ENCODE measurements at places on chromosomes 3 and 15. TPM values are rescaled to one million over a fixed set of nuclear protein-coding genes. Genes with fewer than 3 reads are reported as not detected.

The MYZAP gene
- total RNA-seq = 3.7 TPM

The TMEM158 gene
- total RNA-seq = 6.5 TPM

The NPAP1 gene
- not detected for total RNA-seq

The OR5K2 gene
- not detected for total RNA-seq

The SENP8 gene
- 2.4 TPM for total RNA-seq

The CFAP91 gene
- 17.3 TPM for total RNA-seq

The GOLGA8R gene
- 15.6 TPM for total RNA-seq

The GABRB3 gene
- total RNA-seq = 4.5 TPM

The AMOTL2 gene
- total RNA-seq = 158 TPM

The SLC7A14 gene
- total RNA-seq = 0.04 TPM

The CA12 gene
- total RNA-seq = 4.0 TPM

The CELSR3 gene
- 1.5 TPM for total RNA-seq

The NR1I2 gene
- not detected for total RNA-seq

The SERINC4 gene
- total RNA-seq = 0.31 TPM

The ROBO2 gene
- 1.6 TPM for total RNA-seq

GRCh38 chr3:150365132-150365604 lies 42.9 kb upstream of the TSC22D2 start:
- no peak for DNase-seq

GRCh38 chr15:35479423-35479822 lies 66.5 kb downstream of the DPH6 start:
- DNase-seq = no peak

DNA sequence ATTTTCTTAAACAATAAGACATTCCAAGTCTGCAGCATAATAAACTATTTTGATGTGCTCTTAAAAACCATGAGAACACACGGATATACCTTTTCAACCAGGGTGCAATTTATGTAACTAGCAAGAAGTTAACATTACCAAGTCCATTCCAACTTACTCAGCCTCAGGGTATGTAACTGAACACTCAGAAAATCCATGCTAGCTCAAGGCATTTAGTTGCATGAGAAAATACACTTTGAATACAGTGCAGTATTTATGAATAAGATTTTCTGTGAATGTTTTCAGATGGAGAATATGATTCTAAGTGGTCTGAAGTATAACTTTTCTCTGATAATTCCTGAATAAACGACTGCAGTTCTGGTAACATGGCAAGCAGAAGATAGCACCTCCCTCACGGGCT lies 124.3 kb downstream of the SNRK start:
- no peak for DNase-seq

DNA sequence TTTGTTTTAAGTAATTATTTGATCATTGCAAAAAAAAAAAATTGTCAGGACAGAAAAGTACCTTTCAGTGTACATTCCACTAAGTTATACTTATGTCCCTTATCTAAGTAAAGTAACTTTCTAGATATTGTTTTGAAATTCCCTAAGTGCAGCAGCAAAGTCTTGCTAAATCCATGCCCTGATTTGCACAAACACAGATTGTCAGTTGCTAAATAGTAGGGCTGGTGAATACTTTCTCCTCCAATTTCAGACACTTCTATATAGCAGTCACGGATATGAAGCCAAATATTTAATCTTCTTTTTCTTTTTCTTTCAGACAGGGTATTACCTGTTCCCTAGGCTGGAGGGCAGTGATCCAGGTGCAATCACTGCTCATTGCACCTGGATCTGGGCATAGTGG lies 12.9 kb downstream of the LRRC2 start:
- no peak for DNase-seq

- no peak for DNase-seq
These were observed 195.1 kb downstream of the DTWD1 start for GRCh38 chr15:49815950-49816349.

DNA sequence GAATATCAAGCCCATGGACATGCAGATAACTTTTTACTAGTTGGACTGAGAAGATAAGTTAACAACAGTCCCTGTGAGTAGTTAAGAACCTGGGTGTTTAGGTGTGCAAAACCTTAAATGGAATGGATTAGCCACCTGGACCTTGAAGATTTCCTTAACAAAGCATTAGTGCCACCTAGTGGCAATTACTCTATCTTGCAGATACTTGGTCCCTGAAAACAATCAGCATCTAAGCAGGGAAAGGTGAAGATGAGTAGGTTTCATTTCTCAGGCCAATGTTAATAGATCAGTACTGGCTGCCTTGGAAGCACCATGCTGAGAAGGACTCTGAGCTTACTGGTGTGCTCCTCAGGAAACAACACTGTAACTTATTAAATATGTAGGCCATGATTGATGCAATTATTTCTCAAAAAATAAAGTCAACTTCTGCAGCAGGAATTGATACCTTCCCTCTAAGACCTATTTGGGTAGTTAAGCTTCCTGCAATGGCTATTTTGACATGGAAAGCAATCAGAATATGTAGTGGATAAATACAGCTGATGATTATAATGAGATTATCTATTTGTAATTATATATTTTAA lies 329.4 kb downstream of the TBC1D5 start:
- no peak for DNase-seq

DNA sequence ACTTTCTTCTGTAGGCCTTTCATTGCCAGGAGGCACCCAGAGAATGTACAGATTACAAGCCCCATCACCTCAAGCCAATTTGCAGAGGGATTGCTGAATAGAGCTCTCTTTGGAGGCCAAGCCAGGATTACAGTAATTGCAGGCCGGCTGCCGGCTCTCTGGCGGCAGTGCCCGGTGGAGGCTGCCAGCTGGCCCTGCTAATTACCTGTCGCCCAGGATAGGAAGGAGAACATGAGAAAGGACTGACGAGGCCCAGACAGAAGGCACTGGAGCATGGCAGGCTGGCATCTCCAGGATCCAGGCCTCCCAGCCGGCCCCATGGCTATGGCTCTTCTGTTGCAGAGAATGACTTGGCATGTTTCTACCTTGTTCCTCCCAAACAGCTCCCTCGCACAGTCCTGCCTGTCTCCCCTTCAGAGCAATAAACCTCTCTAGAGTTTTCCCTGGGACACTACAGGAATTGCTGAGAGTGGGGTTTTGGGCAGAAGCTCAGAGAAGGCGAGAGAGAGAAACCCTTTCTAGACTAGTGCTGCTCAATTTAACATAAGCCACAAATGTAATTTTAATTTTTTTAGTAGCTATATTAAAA lies 273.6 kb upstream of the PROK2 start:
- DNase-seq = no peak

- no peak for DNase-seq
These were observed 10.9 kb upstream of the PXK start for GRCh38 chr3:58321791-58322190.

DNA sequence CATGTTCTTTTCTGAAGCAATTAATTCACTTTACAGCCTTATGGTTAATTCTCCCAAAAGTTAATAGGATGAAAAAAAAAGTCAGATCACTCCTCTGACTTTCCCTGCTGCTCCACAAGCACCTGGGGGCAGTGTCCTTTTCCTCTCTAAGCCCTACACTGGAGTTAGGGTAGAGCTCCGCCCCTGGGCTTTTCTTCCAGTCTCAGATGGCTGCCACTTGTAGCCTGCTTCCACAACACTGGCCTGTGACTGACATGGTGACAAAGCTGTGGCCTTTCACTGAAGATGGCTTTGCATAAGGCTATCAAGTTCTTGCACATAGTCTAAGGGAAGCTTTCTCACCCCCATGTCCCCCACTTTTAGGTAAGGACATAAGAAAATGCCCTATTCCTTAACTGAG lies 1.3 kb upstream of the MON1A start:
- DNase-seq = no peak

DNA sequence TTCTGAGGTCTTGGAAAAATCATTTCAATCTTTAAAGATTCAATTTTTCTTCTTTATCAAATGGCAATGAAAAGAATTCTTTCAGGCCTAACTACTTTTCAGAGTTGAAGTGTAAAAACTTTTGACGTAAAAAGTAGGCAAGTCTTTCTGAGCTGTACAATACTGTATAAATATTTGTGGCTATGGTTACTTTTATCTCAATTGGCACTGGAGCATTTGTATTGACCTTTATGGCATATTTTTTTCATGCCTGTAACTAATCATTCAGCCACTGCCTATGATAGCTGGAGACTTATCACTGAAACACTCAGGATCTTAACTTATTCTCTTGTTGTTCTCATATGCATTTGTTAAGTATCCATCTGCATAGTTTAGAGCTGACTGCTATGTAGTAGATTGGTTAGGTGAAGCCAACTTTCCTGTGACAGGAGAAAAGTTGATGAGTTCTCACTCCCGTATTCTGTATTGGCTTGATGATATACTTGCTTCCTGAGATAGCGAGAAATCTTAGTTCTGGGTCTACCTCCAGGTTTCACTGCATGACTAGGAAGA lies 290.4 kb upstream of the TBL1XR1 start:
- DNase-seq = no peak

DNA sequence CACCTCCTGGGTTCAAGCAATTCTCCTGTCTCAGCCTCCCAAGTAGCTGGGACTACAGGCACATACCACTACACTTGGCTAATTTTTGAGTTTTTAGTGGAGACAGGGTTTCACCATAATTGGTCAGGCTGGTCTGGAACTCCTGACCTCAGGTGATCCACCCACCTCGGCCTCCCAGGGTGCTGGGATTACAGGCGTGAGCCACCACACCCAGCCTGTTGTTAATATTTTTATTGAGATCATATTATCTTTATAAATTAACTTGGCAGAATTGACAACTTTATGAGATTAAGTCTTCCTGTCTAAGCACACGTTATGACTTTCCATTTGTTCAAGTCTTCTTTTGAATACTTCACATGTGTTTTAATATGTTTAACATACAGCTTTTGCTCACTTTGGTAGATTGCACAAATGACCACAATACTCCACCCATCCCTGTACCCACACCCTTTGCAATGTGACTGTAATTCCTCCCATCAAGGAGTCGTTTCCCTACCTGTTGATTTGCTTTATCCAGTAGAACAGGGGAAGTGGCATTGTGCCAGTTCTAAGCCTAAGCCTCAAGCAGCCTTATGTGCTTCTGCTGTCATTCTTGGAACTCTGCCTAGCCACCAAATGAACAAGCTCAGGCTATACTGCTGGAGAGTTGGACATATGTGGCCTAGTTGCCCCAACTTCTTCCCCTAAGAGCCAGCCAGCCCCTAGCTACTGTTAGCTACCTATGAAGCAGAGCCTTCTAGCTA lies 8.2 kb downstream of the XYLB start:
- no peak for DNase-seq

DNA sequence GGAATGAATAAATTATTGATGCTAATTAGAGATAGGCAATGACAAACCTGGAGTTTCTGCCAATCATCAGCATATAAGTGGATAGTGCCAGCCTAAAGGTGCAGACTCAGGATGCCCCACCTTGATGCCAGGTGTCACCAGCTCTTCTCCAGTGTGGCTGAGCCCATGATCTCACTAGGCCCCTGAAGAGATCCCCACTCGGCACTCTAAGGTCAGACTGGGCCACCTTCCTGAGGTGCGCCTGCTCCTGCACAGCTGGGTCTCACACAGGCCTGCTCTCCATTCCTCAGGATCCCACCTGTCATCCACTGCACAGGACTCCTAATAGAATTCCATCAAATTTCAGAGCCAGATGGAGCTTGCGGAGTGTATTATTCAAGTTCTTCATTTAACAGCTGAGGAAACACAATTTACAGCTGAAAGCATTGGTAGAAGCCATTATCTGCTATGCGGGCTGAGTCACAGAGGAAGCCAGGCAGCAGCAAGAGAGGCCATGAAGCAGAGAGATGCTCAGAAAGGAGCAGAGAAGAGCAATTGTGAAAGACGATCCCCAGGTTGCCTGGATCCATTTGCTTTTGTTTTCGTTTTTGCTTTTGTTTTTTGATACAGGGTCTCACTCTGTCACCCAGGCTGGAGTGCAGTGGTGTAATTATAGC lies 25.1 kb upstream of the FSTL1 start:
- no peak for DNase-seq

DNA sequence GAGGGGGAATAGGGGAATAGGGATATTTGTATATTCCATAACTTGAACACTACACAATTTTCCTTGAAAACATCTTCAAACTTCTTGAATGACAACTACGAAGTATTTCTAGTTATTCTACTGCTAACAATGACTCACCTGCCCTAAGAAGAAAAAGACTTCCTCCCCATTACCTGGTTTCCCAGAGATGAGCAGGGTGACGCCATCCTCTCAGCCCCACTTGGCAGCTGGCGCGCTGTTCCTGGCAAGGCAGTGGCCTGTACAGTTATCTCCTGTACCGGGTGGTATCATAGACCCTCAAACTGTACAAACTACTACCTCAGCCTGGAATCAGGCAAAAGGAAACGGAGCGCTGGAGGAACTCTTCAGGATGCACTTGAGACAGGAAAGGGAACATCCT lies 10.4 kb downstream of the WDR82 start:
- DNase-seq = no peak

- no peak for DNase-seq
These were observed 106.0 kb downstream of the MEX3B start for GRCh38 chr15:81939604-81940440.

DNA sequence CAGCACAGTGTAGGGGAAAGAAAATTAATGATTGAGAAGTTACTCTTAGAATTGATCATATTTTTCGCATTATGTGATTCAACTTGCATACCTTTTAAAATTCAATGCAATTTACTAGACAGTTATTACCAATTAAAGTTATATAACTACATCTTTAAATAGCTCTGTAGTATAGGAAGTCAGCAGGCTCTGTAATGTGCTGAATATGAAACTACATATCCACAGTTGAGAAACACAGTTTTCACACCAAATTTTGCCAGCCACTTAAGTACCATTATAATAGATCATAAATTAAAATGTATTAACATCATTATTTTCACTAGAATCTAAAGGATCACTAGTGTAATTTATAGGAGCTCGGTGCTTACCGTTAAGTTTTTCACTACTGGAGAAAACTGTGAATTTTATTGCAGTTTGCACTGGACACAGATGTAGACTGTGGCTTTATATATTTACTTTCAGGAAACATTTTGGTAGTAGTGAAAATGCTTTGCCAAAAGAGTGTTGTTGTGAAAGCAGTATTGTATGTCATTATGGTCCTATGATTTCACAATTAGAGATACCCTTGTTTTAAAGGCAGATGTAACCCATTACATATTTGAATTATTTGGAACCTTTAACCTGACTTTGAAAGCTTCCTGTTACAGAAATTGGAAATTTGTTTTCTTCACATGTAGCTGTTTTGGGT lies 113.6 kb downstream of the PLCL2 start:
- no peak for DNase-seq

- no peak for DNase-seq
These were observed 197.6 kb downstream of the MINAR1 start for GRCh38 chr15:79629687-79630086.

- peak; percentile 63 for DNase-seq
These were observed 169.9 kb downstream of the XXYLT1 start for GRCh38 chr3:195101001-195101583.

- no peak for DNase-seq
These were observed 3.8 kb upstream of the FBLN2 start for GRCh38 chr3:13544951-13545651.

DNA sequence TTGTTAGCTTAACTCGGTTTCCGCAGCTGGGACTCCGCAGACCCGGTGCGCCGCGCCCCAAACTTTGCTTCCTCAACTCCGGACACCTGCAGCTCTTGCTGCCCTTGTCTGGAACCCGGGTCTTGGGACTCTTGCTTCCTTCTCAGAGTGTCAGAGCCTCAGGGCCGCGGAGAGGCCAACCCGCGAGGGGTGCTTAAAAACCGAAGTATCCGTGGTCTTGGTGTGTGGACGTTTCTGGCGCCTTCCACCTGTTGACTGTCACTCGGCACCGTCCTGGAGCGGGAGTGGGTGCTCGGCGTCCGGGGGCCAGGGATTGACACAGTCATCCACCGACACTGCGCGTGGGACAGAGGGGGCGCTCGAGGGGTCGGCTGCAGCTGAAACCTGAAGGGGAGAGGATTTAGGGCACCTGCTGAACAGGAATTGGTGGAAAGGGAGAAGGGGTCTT lies 386 bp downstream of the SQOR start:
- peak; percentile 75 for DNase-seq

- DNase-seq = no peak
These were observed 163.7 kb downstream of the GREM1 start for GRCh38 chr15:32881528-32881927.
